Stimulated activated CD4-positive, alpha-beta T cell treated with anti-CD3 and anti-CD28 coated beads, TNF-alpha, amount 100 ng/mL, for 48 hours (primary cell): ENCODE measurements at places on chromosomes 5 and 9.

GRCh38 chr9:77563174-77563573 lies 84.9 kb downstream of the GNA14 start:
- DNase-seq = no peak

DNA sequence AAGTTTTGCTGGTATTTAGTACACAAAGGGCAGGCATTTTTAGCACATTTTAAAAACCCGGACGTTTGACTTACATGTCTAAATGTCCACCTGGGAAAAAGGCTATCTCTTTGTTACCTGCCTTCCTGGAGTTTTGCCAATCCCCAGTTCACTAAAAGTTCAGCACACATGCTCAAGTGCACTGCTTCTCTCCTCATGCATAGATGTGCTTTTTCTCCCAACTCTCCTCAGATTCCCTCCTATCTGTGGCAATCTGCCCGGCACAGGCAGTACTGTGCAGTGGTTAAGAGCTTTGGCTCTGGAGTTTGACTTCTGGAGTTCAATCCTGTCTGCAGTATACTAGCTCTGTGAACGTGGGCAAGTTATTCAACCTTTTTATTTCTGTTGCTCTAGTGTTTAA lies 8.3 kb upstream of the CCNO start:
- no peak for DNase-seq

DNA sequence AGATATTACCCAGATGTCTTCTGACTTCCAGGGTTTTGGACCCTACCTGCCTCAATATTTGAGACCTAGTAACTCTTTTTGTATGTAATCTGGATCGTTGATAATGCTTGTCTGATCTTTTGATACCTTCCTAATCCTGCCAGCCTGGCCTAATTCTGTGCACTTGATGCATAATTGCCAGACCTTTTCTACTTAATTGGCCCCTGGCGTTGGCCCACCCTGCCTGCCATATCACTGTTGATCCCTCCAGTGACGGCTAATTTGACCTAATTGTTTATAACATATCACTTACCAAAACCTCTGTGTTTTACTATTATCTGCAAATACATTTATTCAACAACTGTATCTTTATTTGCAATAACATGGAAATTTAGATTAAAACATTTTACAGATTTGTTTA lies 49.0 kb downstream of the SLC44A1 start:
- DNase-seq = no peak

DNA sequence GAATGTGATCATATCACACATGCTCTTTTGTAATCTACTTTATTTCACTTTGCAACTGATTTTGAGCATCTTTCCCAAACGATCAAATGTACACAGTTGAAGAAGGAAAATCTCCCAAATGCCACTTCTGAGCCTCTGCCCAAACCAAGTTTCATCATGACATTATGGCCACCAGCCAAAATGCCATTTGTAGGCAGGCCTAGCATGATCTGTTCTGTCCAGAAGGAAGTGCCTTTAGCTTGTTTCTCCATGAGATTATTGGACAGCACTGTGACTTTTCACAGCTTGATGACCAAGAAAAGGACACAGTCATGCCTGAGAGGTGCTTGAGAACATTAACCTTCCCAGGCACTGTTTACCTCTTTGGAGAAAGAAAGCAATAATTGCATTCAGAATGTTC lies 73.2 kb upstream of the PIP5K1B start:
- no peak for DNase-seq

DNA sequence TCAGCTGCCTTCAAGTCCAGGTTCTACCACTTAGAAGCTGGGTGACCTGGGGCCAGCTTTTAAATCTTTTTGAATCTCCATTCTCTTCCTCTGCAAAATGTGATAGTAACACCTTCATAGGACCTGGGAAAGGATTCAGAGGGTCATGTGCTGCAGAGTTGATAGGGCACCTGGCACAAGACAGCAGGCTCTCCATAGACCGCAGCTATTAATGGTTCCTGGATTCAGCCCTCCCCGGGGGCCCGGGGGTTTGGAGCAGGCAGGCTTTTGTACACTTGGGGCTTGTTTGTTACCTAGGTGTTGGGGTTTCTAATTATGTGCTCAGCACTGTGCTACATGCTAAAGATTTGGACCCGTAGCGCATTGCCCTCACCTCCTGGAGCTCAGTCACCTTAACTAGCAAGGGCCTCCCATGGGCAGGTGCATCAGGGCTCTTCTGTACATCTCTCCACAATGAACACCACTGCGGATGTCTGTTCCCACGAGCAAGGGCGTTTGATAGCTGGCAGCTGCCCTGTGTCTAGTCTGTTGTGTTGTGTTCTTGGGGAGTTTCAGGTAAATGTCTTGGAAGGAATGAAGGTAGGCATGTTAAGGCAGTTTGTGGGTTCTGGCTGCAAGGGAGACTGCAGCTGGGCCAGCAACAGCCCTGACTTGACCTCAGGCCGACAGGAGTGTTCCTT lies 12.1 kb downstream of the PRRC2B start:
- DNase-seq = no peak

DNA sequence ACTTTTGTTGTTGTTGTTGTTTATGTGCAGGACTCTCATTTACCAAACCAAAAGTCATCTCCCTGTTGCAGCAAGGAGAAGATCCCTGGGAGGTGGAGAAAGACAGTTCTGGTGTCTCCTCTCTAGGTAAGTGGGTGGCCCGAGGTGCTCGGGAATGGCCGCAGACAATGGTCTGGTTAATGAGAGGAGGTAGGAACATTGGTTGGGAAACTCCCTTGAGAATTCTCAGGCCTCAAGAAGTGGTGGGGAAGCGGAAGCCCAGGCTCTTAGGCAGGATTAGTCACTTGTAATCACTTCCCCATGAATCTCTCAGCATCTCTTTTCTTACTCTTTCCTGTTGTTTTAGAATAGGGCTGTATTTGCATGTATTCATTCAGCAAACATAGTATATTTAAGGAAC lies 7.2 kb downstream of the ZNF354B start:
- DNase-seq = no peak

DNA sequence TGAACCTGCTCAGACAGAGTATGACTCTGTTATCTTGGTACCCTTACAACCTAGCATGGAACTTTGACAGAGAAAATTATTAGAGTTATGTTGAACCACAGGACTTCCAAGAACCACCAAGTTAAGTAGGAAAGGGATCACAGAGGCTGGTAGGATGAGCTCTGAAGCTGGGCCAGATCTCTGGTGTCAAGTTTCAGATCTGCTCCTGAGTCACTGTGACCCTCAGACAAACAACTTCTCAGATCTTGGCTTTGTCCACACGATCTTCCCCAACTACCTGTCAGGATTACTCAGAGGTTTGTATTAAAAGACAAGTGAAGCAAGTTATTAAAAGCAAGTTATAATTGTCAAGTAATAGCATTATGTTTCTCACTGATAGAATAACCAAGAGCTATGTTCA lies 189.0 kb downstream of the SEC61B start:
- no peak for DNase-seq

GRCh38 chr5:15074651-15075050 lies 203.1 kb upstream of the ANKH start:
- DNase-seq = no peak

GRCh38 chr5:139374909-139375308 lies 8.2 kb downstream of the SLC23A1 start:
- DNase-seq = no peak

DNA sequence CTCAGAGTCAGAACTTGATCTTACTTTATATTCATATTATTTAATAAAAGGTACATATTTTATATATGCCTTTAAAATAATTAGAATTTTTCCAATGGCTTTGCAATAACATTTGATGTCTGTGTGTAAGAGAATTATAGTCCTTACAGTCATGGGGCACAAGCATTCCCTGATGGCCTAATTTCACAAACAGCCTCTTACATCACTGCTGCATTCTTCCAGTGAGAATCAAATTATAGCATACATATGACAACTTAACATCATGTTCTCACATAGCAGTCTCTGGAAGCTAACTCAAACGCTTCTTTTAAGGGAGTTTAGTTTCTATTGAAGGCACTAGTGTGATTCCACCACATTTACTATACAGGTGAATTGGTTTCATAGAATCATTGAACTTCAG lies 15.3 kb upstream of the PRUNE2 start:
- DNase-seq = no peak

DNA sequence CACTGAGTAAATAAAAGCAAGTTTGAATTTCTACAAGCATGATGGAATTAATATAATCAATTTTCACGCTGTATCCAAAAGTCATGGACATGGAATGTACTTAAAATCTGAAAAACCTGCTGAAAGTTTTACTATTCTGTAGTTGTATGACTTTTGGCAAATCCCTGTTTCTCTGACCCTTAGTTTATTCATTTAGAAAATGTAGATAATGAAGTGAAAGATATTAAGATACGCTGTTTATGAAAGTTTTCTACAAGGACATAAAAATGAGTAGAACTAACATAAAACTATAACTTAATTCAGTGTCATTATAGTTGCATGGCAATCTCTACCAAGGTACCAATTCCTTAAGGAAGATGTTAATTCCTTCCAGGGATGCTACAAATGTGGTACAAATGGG lies 363.2 kb upstream of the MPDZ start:
- DNase-seq = no peak

GRCh38 chr5:164518067-164518740 lies 1012.8 kb downstream of the MAT2B start:
- DNase-seq = no peak

- DNase-seq = no peak
These were observed 100.0 kb downstream of the PSD2 start for GRCh38 chr5:139895647-139896046.

DNA sequence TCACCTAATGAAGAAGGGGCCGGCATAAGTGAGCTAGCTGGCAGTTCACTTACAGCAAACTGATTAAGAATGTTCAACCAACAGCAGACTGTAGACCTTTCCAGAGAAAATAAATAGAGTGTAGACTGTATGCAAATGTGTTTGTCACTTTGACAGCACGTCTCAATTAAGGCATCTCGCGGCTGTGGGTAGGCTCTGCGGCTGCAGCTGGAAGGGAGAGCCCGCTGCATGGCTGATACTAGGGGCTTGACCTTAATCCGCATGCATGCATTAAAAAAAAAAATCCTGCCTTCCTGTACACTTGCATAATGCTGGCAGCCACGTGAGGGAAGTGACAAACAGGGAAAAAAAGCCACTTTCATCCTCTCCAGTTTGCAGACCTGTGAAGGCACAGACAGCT lies 82.3 kb downstream of the CRB2 start:
- DNase-seq = no peak

DNA sequence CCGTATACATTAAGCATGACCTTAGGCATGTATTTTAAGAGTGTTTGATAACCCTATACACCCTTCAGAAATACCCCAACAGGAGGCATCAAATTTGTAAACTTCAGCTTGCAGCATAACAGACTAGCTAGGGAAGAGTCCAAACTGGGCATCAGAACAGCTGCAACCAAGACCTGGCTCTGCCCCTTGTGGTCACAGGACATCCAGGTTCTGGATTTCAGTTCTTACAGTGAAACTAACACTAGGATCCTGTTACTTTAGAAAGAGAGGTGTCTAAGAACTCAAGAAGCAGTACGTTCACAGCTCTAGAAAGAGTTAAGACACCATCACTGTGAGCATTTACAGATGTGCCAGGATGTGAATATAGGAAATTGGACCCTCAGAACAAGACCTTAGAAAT lies 229.8 kb downstream of the BNC2 start:
- no peak for DNase-seq

DNA sequence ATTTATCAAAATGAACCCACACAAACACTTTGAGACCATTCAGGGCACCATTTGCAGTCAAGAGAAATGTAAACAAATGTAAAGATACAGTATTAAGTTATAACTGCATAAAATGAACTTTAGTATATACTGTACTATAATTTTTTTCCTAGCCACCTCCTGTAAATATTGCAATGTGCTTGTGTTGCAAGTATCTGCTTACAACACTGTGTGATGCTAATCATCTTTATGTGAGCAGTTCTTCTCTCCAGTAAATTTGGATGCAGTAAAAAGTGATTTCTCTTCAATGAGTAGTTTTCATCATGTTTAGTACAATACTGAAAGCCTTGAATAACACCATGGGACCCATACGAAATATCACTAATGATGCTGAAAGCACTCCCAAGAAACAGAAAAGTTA lies 9.4 kb downstream of the G3BP1 start:
- no peak for DNase-seq

- DNase-seq = no peak
These were observed 48.8 kb upstream of the PLCXD3 start for GRCh38 chr5:41559184-41559583.

- no peak for DNase-seq
These were observed 9.6 kb downstream of the QRFP start for GRCh38 chr9:130886981-130887380.

DNA sequence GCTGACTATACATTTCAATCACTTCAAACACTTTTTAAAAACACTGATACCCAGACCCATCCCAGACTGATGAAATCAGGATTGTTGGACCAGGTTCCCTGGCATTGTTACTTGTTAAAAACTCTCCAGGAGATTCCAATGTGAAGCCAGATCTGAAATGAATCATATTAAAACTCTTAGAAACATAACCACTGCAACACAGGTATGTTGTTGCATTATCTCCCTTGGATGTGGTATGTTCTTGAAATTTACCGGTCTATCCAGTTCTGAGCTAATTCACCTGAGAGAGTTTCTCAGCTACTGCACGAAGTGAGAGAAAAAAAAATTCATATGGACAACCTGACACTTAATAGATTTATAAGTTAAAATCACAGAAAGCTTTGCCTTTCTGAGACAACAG lies 21.8 kb downstream of the MEF2C start:
- no peak for DNase-seq

DNA sequence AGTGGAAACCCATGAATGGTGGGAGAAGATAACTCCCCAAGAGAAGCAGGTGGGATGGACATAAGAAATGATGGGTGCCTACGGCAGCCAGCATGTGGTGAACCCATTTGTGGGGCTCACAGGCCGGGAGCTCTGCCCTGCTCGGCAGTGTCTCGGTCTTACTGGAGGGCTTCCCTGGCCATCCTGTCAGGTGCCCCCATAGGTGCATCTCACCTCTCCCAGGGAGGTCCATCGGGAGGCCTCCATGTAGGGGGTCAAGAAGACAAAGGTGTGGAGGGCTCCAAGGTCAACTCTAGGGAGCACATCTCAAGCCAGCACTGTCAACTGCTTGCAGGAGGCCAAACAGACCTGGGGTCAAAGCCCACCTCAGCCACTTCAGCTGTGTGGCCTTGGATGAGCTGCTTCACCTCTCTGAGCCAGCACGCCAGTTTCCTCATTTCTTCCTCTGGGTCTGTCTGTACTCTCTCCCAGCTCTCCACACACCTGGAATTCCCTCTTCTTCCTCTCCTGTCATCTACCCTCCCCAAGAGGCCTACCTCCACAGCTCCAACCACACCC lies 10.5 kb upstream of the ADGRD2 start:
- DNase-seq = no peak

DNA sequence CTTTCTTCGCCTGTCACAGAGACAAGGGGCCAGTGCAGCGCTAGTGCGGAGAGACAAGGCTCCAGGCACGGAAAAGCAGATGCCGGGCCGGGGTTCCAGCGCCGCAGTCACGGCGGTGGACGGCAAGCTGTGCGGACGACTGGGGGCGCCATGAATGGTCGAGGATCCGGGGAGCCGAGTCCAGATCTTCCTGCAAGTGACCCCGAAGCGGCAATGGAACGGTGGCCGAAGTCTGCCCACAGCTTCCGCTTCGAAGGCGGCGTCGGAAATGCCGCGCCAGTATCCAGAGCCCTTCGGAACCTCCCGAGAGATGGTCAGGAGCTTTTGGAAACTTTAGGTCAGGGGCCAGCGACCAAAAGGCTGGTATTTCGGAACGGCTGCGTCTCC lies 601 bp upstream of the FAF2 start:
- DNase-seq = no peak

GRCh38 chr5:17185773-17186172 lies 31.7 kb upstream of the BASP1 start:
- no peak for DNase-seq
